ENCODE measurements at places on chromosomes 7 and 10.

DNA sequence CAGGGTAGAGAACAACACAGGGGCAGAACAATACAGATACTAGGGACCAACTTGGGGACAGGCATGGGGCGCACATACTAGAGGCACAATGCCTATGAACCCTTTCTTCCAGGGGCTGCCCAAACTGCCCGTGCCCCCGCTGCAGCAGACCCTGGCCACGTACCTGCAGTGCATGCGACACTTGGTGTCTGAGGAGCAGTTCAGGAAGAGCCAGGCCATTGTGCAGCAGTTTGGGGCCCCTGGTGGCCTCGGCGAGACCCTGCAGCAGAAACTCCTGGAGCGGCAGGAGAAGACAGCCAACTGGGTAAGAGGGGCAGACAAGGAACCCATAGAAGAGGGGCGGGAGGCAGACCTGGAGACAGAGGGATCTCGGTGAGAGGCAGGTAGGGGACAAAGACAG, 5.8 kb downstream of the CHAT start:
- no peak for DNase-seq

GRCh38 chr10:91891125-91892001, 17.9 kb downstream of the FGFBP3 start:
- DNase-seq: no peak

- DNase-seq: no peak
Observed at GRCh38 chr10:48495282-48496045, 109.4 kb downstream of the ARHGAP22 start.

DNA sequence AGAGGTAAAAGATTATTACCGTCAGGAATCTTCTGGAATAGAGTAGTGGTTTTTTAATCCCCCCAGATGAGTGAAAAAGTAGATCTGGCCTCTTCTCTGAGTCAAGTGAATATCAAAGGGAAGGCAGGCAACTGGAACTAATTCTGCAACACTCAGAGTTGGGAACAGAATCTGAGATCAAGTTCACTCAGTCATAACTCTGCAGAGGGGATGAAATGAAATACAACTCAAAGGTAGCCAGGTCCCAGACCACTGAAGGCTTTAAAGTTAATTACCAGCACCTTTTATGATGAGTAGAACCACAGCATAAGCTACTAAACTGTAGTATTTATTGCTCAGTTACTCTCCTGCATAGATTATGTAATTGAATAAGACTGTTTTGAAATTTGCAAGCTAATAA, 455.6 kb upstream of the AKR1E2 start:
- DNase-seq: no peak

DNA sequence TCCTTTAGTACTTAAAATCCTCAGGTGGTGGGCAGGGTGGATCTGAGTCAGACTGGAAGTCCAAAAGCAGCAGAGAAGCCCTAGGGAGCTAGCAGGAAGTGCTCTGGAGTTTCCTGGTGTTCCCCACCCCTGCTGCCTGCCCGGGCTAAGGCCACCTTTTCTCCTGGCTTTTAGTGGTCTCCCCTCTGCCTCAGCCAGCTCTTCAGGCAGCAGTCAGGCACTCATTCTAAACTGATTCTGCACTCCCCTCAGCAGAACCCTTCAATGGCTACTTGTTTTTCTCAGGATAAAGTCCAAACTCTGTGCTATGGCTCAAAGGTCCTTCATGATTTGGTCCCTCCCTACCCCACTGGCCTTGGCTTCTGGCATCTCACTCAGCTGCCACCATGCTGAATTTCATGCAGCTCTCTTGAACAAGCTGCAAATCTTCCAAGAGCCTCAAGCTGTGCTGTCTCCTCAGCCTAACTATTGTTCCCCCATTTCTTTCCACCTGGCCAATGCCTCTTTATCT, 28.9 kb upstream of the DNMBP start:
- no peak for DNase-seq

DNA sequence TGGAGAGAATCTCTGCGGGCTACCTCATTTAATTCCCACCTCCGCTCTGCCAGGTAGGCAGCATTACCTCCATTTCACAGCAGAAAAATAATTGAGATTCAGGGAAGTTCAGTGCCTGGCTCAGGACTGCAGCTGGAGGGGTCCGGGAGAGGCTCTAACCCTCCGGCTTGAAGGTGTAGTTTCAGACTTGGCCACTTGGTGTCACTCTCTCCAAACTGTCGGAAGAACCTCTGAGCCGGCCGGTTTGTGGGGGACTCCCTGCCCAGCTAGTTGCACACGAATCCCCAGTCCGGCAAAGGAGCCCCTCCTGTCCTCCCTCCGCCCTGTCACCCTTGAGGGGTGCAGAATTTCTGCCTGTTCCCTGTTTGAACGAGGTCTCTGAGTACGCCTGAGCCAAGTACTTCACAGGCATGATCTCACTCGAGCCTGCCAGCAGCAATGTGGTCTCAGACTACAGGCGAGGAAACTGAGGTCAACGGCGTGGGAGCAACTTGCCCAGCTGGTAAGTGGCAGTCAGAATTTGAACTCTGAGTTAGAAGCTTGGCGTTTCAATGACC, 144.7 kb upstream of the ZNF716 start:
- no peak for DNase-seq

DNA sequence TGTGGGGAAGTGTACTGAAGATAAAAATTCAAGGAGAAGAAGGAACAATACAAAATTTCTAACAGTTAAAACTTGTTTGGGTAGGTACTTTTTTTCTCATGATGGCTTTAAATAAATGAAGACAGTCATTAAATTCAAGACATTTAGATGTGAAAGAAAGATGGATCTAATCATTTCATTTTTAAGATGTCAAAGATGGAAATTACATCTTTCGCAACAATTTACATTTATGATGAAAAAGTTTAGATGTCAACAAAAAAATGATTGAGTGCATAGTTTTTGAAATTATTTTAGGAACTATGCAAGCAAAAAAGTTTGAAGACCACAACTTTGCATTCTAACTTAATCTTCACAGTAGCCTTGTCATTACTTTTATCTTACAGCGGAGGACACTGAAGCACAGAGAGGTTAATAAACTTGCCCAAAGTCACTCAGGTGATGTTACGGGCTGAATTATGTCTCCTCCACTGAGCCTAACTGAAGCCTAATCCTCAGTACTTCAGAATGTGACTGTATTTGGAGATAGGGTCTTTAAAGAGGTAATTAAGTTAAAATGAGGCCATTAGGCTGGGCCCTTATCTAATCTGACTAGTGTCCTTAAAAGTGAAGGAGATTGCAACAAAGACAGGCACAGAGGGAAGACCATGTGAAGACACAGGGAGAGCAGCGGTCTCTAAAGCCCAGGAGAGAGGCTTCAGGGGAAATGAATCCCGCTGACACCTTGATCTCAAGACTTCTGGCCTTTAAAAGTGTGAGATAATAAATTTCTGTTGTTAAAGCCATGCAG, 48.2 kb downstream of the VSTM4 start:
- DNase-seq: no peak

GRCh38 chr7:136131304-136131630, 154.1 kb upstream of the MTPN start:
- DNase-seq: no peak

DNA sequence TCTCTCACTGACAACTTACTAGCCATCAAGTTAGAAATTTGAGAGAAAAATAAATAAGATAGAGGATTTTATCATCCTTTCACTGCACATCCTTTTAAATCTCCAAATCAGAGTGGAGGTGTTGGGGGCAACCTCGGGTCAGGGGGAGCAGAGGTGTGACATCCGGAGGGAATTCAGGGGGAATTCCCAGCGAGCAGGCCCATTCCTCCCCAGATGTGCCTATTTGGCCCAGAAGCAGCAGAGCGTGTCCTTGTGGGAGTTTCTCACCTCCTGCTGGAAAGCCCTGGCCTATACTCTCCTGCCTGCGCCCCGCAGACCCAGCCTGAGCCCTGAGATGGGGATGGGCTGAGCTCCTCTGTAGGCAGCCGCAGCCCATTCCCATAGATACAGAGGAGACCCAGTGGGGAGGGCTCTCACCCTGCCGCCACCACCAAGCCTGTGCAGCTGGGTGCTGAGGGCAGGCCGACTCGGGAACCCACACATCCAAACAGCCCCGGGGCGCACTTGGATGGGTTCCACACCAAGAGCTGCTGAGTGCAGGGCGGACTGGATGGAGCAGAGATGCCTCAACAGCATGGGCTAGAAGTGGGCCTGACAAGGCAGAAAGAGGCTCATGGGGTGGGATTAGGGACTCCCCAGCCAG, 124.5 kb downstream of the CXCL12 start:
- no peak for DNase-seq
